ENCODE measurements at places on chromosomes 3 and 15.

GRCh38 chr15:73884159-73884558 lies 10.8 kb downstream of the TBC1D21 start:
- no peak for DNase-seq

- DNase-seq = no peak
Measured at GRCh38 chr3:125359700-125360099, 15.4 kb downstream of the ZNF148 start.

DNA sequence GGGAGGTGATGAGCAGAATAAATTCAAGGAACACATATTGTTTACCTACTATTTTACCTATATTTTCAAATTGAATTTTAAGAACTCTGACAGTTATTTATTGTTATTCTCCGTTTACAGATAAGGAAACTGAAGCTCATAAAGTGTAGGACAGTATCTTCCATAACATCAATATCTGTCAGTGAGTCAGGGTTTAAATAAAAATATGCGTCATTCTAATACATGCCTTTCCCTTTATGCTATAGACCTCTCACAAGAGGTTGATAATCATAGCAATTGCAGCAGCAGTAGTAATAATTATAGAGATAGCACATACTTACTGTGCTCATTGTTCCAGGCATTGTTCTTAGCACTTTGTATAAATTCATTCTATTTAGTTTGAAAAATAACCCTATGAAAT lies 101.1 kb downstream of the EPHA6 start:
- DNase-seq = no peak

GRCh38 chr3:128482175-128482574 lies 10.8 kb downstream of the GATA2 start:
- no peak for DNase-seq
